ENCODE measurements at places on chromosomes 6 and 20.

DNA sequence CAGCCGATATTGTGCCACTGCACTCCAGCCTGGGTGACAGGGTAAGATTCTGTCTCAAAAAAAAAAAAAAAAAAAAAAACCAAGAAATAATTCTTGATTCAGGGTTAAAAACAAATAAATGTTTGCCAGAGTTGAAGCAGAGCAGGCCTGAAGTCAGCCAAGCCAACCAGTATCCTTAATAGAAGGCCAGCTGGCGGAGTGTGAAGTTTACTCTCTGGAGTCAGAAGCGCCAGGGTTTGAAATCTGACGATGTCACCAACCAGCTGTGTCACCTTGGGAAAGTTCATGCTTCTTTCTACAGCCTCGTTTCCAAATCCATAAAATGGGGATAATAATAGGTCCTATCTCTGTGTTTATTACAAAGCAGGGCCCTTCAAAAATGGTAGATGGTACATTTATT, 73.0 kb upstream of the ENPP5 start:
- no peak for DNase-seq

DNA sequence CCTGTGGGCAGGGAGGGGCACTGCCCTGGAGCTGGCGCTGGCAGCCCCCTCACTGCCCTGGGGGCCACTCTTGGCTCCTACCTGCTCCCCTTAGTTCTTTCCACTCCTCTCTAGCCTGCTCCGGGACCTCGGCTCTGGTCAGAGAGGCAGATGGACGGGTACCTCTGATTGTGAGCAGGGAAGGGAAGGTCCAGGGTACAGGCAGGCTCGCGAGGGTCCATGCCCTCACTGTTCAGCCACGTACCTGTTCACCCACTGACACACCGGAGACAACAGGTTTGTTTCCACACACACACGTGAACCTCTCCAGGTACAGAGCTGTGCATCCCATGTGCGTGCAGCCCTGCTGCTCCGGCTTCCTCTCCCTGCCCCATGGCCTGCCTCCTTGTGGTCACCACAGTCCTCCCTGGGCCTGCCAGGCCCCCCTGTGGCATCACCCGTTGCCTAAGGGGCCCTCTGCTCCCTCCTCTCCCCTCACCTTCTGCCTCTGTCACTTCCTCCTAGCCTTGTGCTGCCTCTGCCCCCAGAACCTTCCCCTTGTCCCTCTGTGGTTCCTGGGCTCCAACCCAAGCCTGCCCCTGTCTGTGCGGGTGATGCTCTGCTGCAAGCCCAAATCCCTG, 2.3 kb downstream of the EMILIN3 start:
- DNase-seq, result no peak

- DNase-seq, result no peak
Observed at GRCh38 chr6:140833408-140833807, 1299.3 kb upstream of the GJE1 start.

GRCh38 chr6:127103482-127103881, 15.0 kb upstream of the RSPO3 start:
- no peak for DNase-seq

- DNase-seq, result no peak
Observed at GRCh38 chr6:44302856-44303255, 10.3 kb downstream of the AARS2 start.

Measured in effector CD4-positive, alpha-beta T cell (primary cell).